Effector memory CD4-positive, alpha-beta T cell (primary cell): ENCODE measurements at places on chromosomes 4 and X.

DNA sequence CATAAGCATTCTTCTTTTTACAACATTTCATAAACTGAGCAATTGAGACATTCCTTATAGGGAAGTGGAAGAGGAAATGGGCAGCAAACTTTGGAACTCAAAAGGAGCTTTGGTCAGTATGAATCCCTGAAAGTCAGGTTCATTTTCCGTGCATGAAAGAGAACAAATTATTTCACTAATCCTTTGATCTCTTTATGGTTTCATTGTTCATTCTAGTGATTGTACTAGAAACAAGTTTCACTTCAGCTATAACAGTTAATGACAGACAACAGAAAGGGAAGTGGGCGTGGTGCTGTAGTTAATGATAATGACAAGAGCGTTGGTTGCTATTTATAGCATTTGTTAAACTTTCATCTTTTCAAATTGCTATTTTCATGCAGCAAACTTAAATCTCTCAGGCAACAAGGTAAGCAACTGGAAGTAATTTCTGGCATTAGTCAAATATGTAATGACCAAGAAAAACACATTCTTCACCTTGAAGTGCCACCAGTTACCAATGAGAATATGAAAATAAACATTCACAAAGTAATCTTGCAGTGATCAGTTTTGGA lies 98.4 kb downstream of the AREG start:
- no peak for DNase-seq

- DNase-seq: no peak
Observed at GRCh38 chrX:112968351-112969133, 127.9 kb upstream of the AMOT start.

DNA sequence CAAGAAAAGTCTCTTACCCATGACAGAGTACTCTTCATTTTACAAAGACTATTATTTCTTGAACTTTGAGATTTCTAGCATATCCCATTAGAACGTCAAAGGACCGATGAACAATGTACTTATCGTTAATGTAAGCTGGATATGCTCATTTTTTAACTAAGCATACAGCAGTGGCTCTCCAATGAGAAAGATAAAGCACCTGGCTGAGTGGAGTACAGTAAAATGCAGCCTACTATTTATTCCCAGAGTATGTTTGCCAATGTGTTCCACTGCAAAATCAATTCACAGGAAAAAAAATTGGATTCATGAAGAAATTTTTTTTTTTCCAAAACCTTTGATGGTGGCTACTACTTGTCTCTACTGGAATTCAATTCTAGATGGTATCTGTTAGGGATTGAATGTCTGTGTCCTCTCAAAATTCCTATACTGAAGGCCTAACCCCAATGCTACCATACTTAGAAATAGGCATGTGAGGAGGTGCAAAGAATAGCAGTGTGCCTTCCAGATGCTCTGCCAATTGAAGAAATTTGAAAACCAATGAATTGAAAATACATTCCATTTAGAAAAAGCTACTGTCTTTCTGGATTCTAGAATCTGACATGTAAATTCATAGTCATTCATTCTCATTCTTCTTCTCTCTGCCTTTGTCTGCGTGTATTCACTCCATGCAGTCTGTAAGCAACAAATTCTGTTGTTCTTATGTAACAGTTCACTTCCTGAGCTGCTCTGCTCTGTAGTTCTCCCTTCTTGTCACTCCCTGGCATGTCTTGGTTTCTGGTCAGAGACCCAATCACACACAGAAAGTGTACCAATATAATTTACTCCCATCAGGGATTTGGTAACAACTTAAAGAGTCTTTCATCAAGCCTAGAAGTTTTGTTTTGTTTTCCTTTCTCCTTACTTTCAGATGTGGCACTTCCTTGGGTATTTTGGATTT lies 61.4 kb downstream of the PAPSS1 start:
- DNase-seq: no peak

- no peak for DNase-seq
Observed at GRCh38 chr4:151798678-151799416, 38.0 kb upstream of the GATB start.

DNA sequence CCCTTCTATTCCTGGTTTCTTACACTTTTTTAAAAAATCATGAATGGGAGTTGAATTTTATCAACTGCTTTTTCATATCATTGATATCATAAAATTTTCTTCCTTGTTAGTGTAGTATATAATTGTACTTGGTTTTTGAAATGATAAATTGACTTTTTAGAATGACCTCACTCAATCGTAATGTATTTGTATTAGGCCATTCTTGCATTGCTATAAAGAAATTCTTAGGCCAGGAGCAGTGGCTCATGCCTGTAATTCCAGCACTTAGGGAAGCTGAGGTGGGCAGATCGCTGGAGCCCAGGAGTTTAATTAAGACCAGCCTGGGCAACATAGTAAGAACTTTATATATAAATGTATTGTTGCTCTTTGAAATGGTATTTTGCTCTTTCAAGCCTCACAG lies 6.3 kb downstream of the EXOC1 start:
- no peak for DNase-seq
